ENCODE measurements at places on chromosomes 2 and 18.

GRCh38 chr2:102735416-102736109 lies 26.3 kb upstream of the TMEM182 start:
- DNase-seq = no peak

GRCh38 chr2:17160594-17160993 lies 357.6 kb downstream of the RAD51AP2 start:
- no peak for DNase-seq

GRCh38 chr2:43215673-43216255 lies 10.6 kb downstream of the ZFP36L2 start:
- no peak for DNase-seq

DNA sequence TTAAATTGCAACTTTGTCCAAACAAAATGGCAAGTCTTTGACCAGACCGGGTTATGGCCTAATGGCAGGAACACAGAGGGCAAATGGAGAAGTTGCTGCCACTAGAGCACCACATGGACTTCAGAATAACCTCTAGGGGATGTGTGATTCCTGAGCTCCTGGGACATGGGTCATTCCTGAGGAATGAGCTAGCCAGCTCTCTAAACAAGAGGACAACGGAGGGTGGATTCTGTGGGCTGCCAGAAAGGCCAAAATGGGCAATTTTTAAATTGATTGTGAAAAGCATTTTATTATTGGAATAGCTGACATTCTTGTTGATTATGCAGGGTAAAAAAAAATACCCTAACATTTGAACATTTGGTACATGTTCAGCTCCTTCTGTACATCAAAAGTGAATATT lies 109.8 kb upstream of the FZD5 start:
- no peak for DNase-seq

GRCh38 chr2:32671885-32672533 lies 44.2 kb downstream of the TTC27 start:
- no peak for DNase-seq

DNA sequence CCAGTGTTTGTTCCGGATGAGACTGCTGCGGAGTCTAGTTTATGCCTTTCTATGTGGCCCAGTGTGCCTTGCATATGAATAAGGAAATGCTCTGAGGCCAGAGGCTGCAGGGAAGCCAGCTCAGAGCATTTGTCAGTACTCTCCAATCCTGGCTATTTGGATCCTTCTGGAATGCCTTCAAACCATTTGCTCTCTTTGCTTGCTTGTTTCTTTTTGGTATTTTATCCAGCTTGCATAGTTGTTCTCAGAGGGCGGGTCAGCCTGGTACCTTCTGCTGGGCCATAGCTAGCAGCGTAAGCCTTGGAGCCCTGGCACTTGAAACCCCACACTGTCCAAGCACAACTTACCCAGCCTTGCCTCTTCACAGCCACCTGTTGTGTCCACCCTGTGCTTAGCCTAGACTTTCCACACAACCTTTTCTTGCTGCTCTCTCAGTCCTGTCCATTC lies 20.5 kb downstream of the CENPO start:
- no peak for DNase-seq

GRCh38 chr2:60945341-60945740 lies 64.0 kb downstream of the REL start:
- no peak for DNase-seq

DNA sequence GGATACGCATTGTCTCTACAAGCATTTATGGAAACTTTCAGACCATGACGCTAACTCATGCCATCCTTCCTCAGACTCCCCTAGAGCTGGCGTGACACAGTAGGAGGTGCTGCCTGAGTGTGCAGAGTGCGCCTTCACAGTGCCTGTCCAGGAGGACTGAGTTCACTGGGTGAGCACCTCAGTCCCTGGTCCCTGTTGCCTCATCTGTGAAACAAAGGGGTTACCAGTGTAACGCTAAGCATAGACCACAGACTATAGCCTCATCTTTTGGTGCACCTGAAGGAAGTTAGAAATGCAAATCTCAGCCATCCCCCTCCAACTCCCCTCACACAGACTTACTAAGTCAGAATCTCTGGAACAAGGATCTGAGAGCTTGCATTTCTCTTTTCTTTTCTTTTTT lies 142.8 kb downstream of the TMEM17 start:
- no peak for DNase-seq

DNA sequence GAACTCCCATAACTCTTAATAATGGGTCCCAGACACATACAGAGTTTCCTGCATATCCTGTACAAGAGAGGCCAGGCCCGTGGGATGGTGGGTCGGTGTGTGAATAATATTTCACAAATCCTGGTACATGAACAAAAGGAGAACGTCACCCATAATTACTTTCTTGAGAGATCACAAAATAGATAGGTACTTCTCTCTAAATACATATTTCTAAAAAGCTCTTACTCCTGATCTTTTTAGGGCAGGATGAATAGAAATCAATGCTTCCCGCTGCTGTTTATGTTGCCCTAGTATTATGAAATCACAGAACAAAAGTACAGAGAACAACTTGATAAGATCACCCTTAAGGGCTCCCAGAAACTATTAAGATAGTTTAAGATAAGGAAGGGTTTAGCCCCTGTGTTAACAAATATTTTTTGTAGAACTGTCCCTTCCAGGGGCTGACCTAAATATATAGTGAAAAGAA lies 5.4 kb downstream of the IRS1 start:
- DNase-seq = no peak

GRCh38 chr18:67260841-67261240 lies 255.7 kb downstream of the DSEL start:
- DNase-seq = no peak

DNA sequence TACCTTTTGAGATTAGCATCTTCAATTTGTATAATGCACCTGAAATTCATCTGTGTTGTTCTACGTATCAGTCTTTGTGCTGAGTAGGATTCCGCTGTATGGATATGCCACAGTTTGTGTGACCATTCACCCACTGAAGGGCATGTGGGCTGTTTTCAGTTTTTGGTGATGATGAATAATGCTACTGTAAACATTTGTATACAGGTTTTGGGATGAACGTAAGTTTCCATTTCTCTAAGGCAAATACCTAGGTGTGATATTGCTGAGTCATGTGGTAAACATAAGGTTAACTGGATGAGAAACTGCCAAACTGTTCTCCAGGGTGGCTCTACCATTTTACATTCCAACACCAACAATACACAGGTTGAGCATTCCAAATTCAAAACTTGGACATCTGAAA lies 35.1 kb downstream of the CABYR start:
- DNase-seq = no peak

All from naive B cell (primary cell).